ENCODE measurements at places on chromosomes 1 and 21.

DNA sequence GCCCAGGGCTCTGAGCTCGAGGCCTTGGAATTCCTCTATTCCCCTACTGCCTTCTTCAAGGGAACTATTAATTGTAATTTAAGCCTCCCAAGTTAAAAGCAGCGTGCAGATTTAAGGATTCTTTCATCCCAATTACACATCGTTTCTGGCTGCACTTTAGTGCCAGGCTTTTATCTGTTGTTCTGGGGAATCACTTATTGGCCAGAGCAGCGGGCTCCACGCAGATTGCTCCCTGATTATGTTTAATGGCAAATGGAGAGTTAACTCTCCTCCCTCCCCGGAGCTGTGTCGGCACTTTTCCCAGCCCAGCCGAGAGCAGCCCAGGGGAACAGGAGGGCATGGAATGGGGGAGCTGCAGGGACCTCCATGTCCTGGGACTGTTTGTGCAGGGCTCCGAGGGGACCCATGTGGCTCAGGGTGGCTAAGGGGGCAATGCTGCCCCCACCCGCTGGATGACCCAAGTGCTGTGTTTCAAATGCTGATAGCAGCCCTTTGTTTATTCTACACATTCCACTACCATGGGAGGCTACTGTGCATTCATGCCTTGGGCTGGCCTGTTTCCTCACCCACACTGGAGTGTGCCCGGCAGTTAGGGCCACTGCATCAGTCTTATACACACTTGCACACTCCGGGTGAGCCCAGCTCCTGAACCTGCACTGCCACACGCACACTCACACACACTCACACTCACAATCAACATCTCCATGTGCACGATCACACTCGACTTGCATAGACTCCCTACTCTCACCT lies 93.3 kb upstream of the POU3F1 start:
- DNase-seq: peak; percentile 8

DNA sequence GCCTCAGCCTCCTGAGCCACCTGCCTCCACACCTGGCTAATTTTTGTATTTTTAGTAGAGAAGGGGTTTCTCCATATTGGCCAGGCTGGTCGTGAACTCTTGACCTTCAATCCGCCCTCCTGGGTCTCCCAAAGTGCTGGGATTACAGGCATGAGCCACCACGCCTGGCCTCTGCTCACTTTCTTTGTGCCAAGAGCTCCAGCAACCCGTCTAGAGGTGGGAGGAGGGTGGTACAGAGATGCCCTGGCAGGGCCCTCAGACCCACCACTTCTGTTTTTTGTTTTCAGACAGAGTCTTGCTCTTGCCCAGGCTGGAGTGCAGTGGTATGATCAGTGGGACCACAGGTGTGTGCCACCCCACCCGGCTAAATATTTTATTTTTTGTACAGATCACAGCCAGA lies 6.9 kb upstream of the SYNC start:
- no peak for DNase-seq

DNA sequence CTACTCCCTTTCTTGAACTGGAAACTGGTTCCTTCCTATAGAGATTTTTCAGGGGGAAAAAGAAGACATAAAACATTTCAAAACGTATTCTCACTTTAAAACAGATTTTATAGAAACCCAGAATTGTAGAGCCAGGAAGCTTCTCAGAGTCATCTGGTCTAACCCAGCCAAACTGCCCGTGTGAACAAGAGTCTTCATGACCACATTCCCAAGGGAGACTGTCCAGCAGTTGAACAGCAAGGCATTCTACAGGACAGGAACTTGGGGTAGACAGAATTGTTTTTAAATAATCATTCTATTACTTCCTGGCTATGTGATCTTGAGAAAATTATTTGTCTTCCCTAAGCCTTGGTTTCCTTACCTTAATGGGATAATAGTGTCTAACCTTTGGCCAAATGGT lies 163.5 kb upstream of the IVNS1ABP start:
- no peak for DNase-seq

- no peak for DNase-seq
Observed at GRCh38 chr21:28953247-28953646, 39.4 kb downstream of the LTN1 start.

DNA sequence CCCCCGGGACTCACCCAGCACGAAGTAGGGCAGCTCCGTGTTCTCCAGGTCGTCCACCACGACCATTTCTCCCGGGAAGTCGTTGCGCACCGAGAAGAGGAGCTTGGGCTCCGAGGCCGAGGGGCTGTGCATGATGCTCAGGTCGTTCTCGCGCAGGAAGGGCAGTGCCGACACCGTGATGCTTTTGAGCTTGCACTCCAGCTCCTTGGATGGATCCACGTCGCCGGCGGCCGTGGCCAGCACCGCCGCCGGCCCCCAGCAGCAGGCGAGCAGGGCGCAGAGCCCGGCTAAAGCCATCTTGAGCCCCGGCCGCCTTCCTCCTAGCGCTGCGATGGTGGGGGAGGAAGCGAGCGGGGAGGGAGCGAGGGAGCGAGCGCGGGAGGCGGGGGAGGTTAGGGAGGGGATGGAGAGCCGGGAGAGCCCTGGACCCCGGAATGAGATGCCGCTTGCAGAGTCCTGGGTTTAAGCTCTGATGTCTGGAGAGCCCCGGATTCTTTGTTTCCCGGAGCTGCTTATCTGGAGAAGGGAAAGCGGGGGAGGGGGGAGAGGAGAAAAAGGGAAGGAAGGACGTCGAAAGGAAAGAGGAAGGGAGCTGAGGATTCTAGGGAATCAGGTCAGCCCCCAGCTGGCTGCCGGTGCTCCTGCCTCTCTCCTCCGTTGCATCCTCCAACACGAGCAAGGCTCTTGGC lies at the start of gene ASTN1:
Gene ASTN1, minus strand, starts transcription at position 333 of the 689 bp plus-strand sequence. Its CDS starts 36 bp downstream, at position 297.
- DNase-seq: no peak

- DNase-seq: peak; percentile 82
Observed at GRCh38 chr1:185017338-185017737, 28.0 kb upstream of the RNF2 start.

Measured in fibroblast of the aortic adventitia (primary cell).